Astrocyte (in vitro differentiated cells and primary cell): ENCODE measurements at places on chromosomes 2 and 18. TPM values are rescaled to one million over a fixed set of nuclear protein-coding genes. Genes with fewer than 3 reads are reported as not detected.
A peak's percentile ranks its signal among the peaks of the same experiment; 100 is the strongest.

DNA sequence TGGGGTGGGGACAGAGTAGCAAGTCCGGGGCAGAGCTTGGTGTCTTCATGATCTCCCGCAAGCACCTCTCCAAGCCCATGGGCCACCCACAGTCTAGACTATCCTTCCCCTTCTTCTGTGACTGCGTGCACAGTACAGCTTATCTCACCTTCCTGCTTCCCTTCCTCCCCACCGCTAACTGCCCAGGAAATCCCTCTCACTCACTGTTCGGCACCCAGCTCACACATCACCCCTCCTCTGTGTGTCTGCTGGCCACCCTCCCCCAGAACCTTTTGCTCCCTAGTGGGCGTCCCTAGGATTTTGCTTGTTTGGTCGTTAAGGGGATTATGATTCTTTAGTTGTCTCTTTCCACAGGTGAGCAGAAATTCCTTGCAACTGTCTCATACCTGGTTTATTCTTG is 31.5 kb upstream of the SMAD7 start:
- no peak for DNase-seq

- no peak for DNase-seq
Measured at GRCh38 chr2:1649103-1650084, 94.9 kb downstream of the PXDN start.

DNA sequence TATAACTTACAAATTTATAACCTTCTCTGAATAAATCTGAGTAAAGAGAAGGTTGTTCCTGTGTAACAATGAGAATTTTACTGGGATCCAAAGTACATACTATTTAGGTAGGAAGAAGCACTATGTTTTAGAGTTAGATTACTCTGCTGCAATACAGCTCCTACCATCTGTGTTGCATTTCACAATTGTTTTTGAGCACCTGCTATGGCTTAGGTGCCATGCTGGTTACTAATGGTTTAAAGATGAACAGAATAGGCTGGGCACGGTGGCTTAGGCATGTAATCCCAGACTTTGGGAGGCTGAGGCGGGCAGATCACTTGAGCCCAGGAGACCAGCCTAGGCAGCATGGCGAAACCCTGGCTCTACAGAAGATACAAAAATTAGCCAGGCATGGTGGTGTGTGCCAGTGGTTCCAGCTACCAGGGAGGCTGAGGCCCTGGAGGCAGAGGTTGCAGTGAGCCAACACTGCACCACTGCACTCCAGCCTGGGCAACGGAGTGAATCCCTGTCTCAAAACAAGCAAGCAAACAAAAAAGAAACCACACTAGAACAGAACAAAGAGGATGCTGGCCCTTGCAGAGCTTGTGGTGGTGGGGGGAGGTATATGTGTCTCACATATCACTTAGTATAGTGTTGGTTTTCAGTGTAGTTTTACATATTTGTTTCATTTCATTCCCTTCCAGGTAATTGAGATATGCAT is 56.7 kb downstream of the SPTBN1 start:
- no peak for DNase-seq

DNA sequence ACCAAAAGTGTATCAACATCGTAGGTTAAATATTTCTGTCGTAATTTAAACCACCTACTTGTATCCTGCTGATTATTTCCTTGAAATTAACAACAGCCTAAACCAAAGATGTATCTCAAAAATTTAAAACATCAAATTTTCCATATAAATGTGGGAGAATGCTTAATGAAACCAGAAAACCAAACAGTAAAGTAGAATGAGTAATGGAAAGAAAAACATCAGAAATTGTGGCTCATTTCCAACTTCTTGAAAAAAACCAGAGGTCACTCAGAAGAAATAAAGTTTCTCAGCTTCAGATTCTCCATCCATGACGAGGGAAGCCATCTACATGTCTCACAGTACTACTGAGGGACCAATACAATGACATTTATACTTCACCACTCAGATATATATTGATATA is 296.5 kb downstream of the NOL4 start:
- peak; percentile 85 for DNase-seq

Gene GPD2
- total RNA-seq = 27.5 and 29.0 TPM in 2 replicates

GRCh38 chr2:10097352-10098148 is 17.3 kb upstream of the CYS1 start:
- peak; percentile 22 for DNase-seq

DNA sequence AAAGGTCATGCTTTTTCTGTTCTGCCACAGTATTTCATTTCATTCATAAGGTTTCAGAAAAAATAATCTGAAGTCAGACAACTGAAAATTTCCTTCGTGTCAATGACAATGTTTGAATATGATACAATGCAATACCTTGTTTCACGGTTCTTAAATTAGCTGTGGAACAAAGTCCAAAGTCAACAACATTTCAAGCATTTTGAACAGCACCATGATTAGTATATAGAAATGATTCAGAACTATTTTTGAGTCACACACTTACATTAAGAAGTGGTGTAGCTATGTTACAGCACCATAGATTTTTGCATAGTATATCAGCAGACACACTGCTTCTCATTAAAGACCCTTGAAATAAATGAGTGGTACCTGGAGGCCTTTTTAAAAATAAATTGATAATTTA is 178.3 kb upstream of the DSEL start:
- DNase-seq = peak; percentile 33

DNA sequence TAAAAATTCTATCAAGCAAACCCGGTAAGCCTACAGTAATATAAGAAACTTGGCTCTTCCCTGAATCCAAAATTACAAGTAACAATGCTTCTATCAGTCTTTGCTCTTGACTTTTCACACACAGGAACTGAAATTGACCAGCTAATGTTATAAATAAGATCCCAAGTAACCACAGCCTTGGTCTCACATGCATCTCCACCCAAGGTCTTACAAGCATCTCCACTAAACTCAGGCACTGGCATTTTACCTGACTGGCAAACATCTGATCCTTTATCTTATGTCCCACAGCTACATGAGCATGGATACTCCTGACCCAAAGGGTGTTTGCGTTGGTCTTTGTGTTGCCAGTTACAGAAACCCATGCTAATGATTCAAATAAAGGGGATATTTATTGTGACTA is 302.3 kb upstream of the EPHA4 start:
- no peak for DNase-seq

DNA sequence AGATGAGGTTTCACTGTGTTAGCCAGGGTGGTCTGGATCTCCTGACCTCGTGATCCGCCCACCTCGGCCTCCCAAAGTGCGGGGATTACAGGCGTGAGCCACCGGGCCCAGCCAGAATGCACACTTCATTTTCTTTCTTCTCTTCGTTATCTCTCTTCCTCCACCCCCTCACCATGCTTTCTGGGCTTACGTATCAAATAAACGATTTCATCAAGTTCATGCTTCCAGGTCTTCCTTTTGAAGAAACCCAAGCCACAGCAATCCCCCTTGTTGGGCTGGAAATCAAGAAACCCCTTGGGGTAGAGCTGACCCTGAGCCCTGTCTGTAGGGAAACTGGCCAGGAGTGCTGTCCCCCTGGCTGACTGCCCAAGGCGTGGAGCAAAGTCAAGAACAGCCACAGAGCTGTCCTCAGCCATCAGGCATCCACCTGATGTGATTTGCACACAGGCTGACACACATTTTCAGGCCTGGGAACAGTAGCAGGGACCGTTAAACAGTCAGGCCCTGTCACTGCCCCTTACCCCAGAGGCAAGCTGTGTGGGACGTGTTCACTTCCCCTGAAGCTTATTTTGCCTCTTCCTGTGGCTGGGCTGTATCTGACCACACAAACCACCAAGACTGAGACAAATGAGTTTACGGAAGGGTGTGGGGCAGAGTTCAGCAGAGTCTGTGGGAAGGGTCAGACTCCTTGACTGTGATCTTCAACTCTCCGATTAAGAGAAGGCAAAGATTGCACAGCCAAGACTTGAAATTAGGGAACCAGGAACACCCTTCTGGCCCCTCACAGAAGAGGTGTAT is 15.1 kb upstream of the NMUR1 start:
- peak; percentile 83 for DNase-seq

Gene GAREM2
- total RNA-seq = 2.2 and 4.2 TPM in 2 replicates

- DNase-seq = no peak
Measured at GRCh38 chr2:35185861-35186412, 1169.6 kb upstream of the CRIM1 start.

- DNase-seq = no peak
Measured at GRCh38 chr18:37675699-37676098, 110.1 kb upstream of the CELF4 start.

DNA sequence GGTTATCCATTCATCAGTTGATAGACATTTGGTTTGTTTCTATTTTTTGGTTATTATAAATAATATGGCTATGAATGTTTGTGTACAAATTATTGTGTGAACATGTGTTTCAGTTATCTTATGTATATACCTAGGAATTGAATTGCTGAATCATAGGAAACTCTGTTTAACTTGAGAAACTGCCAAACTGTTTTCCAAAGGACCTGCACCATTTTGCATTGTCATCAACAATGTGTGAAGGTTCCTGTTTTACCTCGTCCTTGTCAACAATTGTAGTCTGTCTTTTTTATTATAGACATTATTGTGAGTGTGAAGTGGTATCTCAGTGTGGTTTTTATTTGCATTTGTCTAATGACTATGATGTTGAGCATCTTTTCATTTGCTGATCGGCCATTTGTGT is 17.1 kb downstream of the PDK1 start:
- DNase-seq = no peak
